Erythroblast (primary cell): ENCODE measurements at places on chromosomes 16 and 17.
A peak's percentile ranks its signal among the peaks of the same experiment; 100 is the strongest.

DNA sequence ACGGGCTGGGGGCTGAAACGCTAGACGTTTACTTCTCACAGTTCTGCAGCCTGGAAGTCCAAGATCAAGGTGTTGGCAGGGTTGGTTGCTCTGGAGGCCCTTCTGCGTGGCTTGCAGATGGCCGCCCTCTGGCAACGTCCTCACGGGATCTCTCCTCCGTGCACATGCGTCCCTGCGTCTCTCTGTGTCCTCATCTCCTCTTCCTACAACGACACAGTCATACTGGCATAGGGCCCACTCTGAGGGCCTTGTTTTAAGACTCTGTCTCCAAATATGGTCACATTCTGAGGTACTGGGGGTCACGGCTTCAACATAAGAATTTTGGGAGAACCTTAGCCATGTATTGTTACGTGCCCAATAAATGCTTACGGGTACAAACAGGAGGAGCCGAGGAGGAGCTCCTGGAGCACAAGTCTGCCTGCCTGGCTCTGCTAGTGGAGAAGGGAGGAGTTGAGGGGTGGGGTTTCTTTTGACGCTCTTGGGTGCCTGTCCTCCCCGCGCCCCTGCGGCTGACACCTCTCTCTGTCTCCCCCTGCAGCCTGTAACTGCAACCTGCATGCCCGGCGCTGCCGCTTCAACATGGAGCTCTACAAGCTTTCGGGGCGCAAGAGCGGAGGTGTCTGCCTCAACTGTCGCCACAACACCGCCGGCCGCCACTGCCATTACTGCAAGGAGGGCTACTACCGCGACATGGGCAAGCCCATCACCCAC is 141.1 kb downstream of the NTN1 start:
- DNase-seq, result peak; percentile 8

- DNase-seq, result no peak
Measured at GRCh38 chr16:54373534-54374520, 87.2 kb upstream of the IRX3 start.

GRCh38 chr17:51035431-51035830 is 85.2 kb downstream of the SPAG9 start:
- no peak for DNase-seq

- DNase-seq, result no peak
Measured at GRCh38 chr16:30445149-30445407, 596 bp downstream of the SEPHS2 start.

DNA sequence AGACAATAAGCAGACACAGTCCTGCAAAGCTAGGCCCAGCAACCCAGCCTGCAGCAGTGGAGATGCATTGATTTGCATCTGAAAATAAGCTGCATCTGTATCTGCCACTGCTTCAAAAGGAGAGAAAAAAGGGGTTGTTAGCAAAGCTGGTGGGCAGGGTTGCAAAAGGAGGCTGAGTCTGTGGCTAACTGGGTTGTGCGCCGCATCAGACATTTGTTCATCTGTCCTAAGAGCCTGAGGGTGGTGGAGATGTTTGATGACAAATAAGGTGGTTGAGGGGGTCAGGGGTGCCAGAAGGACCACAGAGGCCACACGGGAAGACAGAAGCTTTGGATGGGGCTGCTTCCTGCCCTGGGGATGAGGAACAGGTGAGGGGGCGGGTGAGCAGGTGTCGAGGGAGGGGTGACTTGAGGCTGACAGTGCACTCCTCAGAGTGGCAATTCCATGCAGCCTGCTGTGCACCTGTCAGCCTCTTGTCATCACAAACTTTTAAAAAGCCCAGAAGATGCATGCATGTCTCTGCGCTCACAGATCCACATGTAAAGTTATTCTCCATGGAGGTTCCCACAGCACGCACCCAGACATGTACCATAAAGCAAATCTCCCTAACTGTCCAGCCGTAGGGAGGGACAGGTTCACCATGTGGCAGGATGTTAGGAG is 35.4 kb downstream of the WSB1 start:
- no peak for DNase-seq

GRCh38 chr17:31318851-31319661 is 2.4 kb downstream of the EVI2A start:
- DNase-seq, result no peak

DNA sequence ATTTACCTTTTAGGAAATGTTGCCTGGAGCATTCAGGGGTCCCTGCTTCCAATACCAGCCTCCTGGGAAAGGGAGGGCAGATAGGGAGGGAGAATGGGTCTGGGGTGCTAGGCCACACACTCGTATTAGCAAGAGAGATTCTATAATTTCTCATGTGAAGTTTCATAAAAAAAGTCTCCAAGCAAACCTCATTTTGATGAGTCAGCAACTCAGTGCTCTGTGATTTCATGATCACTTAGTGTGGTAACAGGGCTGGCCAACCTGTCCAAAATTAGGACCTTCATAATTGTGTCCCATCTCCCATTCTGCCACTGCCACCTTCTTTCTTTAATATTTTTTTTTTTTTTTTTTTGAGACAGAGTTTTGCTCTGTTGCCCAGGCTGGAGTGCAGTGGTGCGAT is 41.4 kb downstream of the IGF2BP1 start:
- DNase-seq, result no peak

GRCh38 chr16:56191835-56192634 is 746 bp downstream of the GNAO1 start:
- no peak for DNase-seq

DNA sequence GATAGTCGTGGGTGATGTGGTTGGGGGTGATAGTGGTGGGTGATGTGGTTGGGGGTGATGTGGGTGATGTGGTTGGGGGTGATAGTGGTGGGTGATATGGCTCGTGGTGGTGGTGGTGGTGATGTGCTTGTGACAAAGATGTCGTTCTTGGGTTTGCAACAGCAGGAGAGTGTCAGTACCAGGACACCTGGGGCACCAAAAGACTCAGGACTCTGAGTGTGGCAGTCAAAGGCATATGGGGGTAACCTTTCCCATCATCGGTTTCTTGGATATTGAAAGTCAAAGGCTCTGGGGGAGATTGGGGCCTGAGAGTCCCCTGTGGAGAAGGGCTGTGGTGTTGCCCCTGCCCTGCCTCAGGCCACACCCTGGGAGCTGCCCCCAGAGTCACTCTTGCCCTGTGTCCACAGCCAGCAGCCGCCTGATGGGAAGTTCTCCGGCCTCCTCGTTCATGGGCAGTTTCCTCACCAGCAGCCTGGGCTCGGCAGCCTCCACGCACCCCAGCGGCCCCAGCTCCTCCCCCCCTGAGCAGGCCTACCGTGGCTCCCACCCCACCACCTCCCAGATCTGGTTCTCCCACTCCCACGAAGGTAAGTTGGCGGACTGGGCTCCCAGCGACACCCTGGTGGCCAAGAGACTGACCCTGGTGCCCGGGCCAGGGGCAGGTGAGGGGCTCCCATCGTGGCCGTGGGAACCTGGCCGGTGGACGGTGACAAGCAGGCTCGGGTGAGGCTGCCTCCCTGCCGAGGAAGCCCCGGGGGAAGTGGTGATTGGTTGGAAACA is 31.3 kb downstream of the BAHCC1 start:
- no peak for DNase-seq

DNA sequence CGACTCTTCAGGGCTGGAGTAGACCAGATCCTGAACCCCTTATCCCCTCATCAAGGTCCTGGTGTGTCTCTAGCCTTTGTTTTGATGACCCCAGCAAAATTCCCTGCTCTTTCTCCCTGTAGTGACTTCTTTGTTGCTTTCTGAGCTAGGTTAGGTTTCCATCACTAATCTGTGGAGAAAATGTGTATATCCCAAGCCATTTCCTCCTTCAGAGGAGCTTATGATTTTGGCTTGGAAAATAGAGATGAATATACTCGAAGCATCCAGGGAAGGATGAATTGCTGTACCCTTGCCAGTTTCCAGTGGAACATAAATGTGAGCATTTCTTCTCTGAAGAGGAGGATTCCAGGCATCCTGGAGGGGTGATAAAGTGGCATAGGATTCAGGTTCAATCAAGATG is 55.8 kb downstream of the KSR1 start:
- DNase-seq, result no peak

DNA sequence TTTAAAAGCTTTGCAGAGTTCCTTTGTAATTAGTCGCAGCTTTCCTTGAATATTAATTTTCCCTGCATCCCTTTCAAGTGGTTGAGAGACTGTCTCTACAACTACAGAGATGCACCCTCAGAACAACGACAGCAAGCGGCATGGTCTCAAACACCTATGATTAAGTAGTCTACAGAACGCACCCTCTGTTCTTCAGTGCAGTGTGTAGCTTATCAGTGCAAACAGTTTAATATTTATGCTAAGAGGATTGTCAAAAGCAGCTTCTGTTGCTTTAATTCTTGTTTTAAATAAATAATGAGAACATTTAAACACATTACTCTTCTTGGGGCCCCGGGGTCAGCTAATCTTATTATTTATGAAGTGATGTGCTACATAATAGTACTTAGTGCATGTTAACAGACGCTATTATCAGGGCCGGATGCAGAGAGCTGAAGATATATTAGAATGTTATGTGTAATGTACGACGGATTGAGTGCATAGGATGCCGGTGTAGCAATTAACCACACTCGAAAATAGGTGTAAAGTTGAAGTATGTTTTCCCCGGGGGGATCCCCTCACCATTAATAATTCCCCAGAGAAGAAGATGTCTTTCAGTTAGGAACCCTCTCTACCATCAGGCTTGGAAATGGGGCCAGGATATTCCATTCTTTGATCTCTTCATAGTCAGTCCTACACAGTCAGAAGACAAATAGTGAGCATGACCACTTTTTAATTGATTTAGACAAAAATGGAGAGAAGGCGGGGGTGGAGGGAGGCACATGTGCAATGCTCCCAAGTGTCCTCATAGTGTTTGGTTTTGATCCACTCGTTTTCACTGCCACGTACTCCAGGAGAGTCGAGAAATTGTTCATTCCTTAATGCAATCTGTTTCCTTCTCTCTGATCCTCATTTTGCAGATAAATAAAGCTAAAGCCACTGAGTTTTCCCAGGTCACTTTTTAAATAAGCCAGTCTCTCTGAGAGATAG is 176.3 kb downstream of the IRX3 start:
- DNase-seq, result no peak

GRCh38 chr16:57203451-57203850 is 17.3 kb downstream of the RSPRY1 start:
- DNase-seq, result no peak
